ENCODE measurements at places on chromosomes 2 and 18.

GRCh38 chr2:18883616-18884456 is 294.5 kb upstream of the NT5C1B start:
- no peak for DNase-seq

DNA sequence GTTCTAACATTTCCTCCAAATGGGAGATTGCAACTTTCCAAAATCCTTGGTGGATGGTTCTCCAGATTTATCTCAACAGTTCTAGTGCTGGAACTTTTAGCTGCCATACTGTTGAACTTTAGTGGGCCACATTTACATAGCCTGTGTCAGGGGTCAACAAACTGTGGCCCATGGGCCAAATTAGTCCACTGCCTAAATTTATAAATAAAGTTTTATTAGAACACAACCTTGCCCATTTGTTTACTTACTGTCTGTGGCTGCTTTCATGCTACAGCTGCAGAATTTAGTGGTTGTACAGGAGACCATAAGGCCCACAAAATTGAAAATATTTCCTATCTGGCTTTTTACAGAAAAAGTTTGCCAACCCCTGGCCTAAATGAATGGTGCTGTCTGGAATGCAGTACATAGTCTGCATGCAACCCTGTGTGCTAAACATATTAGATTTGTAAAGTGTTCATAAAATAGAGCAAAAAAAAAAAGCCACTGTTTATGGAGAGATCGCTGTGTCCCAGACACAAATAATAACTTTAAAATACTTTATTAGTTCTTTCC is 30.3 kb downstream of the MGAT5 start:
- DNase-seq = no peak

DNA sequence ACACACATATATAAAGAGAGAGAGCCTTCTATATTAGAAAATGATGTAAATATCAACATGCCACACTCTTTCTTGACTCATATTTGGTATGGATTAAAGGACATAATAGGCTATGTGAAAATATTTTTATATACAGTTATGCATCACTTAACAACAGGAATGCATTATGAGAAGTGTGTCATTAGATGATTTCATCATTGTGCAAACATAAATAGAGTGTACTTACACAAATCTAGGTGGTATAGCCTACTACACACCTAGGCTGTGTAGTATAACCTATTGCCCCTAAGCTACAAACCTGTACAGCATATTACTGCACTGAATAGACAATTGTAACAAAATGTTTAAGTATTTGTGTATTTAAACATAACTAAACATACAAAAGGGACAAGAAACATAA is 354.8 kb upstream of the CNTNAP5 start:
- no peak for DNase-seq

GRCh38 chr2:18484625-18485024 is 75.8 kb downstream of the RDH14 start:
- DNase-seq = no peak

DNA sequence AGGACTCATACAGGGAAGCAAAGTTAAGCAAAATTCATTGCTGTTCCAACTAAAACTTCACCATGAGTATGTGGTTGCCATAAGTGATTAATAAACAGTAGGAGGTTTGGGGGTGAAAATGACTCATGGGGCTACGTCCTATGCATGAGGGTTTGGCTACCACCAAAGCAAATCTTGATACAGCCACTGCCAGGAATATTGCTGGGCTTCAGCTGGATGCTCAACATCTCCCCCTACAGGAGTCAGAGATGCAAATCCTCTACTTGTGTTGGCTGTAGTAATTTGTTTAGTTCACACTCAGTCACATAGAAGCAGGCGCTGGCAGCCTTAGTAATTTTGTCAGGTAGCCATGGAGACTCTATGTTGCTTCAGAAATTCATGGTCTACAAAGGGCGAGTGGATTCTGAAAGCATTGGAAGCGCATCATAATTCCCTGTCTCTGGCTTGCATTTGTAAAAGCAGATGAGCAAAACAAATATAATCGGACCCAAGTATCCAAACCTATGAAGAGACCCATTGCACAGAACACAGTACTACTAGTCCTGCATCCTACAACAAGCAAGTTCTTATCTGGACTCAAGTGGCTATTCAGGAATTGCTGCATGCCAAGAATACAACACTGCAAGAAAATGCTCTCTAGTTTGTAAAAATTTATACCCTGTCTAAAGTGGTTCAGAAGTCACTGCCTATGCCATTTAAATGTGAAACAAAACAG is 76.0 kb downstream of the CD28 start:
- DNase-seq = peak; percentile 78

- DNase-seq = no peak
These were observed 68.6 kb downstream of the GATA6 start for GRCh38 chr18:22238036-22238435.

DNA sequence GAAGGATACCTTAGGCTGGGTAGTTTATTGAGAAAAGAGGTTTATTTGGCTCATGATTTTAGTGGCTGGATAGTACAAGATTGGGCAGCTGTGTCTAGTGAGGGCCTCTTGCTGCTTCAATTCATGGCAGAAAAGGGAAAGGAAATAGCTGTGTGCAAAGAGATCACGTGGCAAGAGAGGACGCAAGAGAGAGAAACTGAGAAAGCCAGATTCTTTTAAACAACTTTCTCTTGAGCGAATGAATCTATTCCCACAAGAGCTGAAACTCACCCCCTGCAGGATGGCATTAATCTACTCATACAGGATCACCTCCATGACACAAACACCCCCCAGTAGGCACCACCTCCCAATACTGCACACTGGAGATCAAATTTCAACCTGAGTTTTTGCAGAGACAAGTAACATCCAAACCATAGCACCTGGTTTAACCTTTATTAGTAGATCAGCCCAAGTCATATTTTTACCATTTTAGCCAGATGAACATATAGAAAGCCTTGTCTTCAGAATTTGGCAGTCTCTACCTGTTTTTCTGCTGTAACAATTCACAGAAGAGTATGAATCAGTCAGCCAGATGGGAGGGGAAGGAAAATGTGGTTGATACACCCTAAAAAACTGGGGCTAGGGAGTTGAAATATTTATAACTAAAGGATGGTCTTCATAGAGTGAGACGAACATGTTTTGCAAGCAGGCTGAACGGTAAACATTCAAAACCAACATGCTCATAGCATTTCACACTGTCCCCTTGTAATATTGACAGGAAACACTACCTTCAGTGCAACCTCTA is 73.9 kb upstream of the NCKAP5 start:
- DNase-seq = no peak

- no peak for DNase-seq
These were observed 46.9 kb downstream of the MAP4K3 start for GRCh38 chr2:39390216-39390615.

- DNase-seq = no peak
These were observed 59.4 kb upstream of the HPCAL1 start for GRCh38 chr2:10242998-10243925.

DNA sequence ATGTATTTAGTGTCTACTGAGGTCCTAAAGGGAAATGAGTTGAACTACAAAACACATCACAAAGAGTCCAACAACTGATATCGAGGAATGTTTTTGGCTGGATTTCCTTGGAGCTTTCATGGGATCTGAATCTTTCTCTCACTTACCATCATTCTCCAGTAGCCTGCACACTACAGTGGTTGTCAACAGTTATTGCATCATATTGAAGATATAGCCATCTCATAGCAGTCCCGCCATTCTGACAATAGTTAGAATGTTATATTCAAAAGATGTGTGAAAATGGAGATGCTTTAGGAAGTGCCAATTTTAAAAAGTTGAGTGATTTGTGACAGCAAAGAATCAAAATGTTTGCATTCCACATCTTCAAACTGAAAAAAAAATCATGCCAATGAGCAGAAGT is 186.8 kb downstream of the DSC3 start:
- DNase-seq = no peak
